ENCODE measurements at places on chromosomes 4 and X. TPM values are rescaled to one million over a fixed set of nuclear protein-coding genes. Genes with fewer than 3 reads are reported as not detected.

- DNase-seq = no peak
These were observed 180.4 kb downstream of the SLIT2 start for GRCh38 chr4:20432088-20432487.

GRCh38 chr4:75434105-75434504 lies 80.1 kb downstream of the RCHY1 start:
- DNase-seq = no peak

DNA sequence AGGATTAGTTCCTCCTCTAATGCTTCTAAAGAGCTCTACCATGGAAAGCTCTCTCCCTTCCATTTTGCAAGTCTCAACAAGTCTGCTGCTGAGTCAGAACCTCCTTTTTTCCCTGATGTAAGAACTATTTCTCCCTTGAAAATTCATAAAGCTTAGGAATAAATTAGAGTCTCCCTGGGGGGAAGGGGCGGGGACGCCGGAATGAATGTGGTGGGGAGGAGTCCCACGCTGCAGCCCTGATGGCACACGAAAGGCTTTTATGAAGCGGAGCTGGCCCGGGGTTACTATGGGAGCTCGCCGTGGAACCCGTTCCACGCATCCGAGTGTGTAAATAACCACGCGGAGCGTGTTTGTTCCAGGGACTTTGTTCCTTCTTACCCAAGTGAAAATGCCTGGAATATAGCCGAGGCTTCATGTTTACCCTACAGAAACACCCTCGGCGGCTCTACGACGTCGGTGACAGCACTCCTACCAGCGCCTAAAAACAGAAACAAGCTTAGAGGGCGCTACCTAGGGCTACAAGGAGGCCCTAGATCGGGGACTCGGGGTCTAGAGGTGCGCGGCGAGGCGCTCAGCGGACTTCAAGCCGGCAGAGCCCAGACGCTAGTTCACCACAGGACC lies 923 bp upstream of the CPEB2 start:
- DNase-seq = peak; percentile 70

DNA sequence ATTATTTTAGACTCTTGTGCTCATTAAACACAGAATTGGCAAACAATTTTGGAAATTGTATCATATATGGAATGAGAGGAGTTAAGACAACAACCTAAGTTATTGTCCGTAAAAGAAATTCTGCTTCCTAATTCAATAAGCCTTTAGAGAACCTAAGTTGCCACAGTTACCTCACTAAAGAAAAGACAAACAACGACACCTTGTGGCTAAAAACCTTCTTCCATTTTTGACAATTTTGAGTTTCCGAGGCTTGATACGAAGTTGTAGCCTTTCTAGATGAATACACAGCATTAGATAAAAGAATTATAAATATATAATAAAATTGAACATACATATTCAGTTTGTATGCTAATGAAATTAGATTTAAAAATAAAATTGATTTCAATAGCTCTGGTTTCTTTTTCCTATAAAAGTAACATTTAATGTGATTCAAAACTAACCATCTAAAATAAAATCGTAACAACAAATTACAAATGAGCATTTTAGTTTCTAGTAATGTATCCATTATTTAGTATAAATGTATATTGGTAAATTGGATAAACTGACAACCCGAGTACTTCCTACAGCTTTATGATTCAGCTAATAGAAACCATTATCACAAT lies 275.1 kb downstream of the GPM6A start:
- DNase-seq = no peak

GRCh38 chr4:107275225-107275624 lies 239.1 kb upstream of the DKK2 start:
- DNase-seq = no peak

DNA sequence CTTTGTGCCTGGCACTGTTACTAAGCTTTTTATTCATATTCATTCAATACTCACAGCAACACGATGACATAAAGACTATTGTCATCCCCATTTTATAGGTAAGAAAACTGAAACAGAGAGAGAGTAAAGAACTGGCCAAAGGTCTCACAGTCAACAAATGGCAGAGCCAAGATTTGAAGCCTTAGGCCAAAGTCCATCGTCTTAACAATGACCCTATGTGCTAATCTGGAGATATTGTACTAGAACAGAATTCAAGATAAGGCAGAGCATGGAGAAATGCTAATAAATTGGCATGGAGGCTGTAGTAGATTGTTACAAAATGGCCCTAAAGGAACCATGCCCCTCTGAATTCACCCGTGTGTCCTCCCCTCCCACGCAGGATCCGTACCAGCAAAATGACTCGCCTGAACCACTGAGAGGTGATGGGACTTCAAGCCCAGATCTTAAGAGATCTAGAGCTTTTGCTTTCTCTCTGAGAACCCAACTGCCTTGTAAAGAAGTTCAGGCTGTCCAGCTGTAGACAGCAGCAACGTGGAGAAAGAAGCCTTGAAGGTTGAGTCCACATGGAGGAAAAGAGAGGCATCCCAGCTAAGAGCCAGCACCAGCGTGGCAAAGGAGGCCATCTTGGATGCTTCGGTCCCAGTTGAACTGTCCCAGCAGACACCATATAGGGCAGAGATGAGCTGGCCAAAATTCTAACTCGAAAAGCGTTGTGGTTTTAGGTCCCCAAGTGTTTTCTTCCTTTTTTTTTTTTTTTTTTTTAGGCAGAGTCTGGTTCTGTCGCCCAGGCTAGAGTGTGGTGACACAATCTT lies 52.8 kb upstream of the RBM47 start:
- DNase-seq = no peak

GRCh38 chr4:99657798-99658197 lies at the start of gene C4orf54:
Gene C4orf54 (minus strand): TSS chr4:99657828. CDS start chr4:99654648, 3,180 bp downstream.
- DNase-seq = no peak

GRCh38 chr4:3293401-3294391 lies 875 bp downstream of the RGS12 start:
- no peak for DNase-seq

GRCh38 chr4:81350040-81350439 lies 121.7 kb downstream of the RASGEF1B start:
- peak; percentile 38 for DNase-seq

- DNase-seq = no peak
These were observed 32.0 kb downstream of the DAPP1 start for GRCh38 chr4:99848591-99849001.

DNA sequence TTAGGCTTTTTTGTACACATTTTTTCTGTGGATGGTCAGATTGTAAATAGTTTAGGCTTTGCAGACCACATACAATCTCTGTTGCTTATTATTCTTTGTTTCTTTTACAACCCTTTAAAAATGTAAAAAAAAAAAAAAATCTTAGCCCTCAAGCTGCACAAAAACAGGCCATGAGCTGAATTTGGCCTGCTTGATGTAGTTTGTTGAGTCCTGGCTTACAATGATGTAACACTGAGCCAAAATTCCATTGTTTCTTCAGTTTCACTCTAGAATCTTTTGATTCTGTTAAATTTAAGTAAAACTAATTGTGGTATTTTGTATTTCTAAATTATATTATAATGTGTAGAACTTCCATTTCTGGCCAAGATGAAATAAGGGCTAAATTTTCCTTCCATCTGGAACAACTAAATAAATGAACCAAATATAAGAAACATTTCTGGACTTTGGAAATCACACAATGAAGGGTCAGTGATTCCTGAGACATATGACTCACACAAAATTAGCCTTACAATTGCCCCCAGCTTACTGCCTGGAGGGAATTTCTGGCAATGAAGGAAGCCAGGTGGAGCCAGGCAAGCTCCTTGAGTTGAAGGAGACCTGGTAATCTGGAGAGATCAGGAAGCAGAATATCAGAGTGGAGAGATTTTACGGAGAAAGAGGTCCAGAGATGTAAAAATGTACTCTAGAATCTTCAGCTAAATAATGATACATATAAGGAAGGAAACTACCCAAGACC lies 29.8 kb downstream of the IQCM start:
- DNase-seq = no peak

- DNase-seq = peak; percentile 71
These were observed 1.2 kb downstream of the GUCY1A1 start for GRCh38 chr4:155667568-155668511.

DNA sequence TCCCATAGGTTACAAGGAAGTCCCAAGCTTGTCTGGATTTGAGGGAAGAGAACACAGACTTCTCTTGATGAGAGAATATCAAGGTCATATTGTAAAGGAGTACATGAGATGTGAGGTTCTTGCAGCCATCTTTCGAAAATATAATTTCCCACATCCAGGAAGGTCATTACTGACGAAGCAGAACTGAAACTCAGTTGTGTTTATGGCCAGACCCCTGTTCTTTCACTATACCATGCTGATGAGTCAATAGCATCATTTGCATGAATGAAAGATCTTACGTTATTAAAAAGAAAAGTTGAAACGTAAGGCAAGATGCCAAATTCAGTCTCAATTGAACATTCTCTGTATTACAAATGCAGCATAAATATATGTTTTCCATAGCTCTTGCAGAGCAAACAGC lies 14.2 kb upstream of the CCDC149 start:
- no peak for DNase-seq

DNA sequence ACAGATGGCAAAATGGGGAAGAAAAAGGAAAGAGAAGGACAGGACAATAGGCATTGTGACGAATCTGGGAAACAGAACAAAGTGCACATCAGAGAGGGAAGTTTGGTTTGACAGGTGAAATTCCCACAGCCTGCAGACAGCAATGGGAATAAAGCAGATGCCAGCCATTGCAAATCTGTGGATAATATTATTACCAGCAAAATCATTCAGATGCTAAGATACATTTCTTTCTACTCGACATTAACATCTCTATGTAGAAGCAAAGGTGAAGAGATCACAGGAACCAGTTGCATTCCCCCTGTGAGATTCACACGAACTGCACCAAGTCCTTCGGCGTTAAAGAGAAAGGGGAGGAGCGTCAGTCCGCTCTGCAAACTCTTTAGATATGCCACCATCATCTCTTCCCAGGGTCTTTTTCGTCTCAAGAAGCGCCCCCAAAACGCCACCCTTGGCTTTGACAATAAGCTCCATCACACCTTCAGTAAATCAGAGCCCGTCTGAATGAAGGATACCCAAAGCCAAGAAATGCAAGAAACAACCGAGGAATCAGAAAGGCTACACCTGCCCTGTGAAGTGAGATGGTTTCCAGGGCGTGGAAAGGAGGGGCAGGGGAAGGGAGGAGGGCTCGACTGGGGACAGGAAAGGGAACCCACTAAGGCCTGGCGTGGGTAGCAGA lies 1.9 kb downstream of the NEUROG2 start:
- peak; percentile 15 for DNase-seq

- DNase-seq = no peak
These were observed 19.9 kb downstream of the COPS4 start for GRCh38 chr4:83054928-83055327.

The MXRA5 gene
- total RNA-seq = under 0.01 TPM

The MAGEA12 gene
- not detected for total RNA-seq

The FAM47E gene
- 1.3 TPM for total RNA-seq

The EXOC1 gene
- 21.8 TPM for total RNA-seq

The FIP1L1 gene
- 33.1 TPM for total RNA-seq

Data from hematopoietic multipotent progenitor cell (in vitro differentiated cells).